ENCODE measurements at places on chromosomes 3 and 15.

GRCh38 chr3:67431887-67432286 lies 222.5 kb downstream of the SUCLG2 start:
- no peak for DNase-seq

DNA sequence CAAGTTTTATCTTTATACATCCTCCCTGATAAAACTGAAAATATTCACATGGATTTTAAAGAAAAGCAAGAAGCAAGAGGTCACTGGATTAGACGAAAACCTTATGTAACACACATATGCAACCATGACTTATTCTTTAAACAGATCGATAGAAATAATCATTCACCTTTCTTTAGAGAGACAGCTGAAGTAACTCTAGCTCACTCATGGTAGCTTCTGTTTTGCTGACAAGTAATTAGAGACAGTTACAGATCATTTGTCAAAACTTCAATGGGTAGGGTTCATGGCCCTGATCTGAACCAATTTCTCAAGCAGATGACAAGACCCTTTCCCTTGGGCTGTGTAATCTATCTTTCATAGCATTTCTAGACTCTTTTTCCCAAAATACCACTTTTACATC lies 74.5 kb downstream of the PLCH1 start:
- no peak for DNase-seq

GRCh38 chr3:103167850-103168249 lies 733.0 kb downstream of the ZPLD1 start:
- no peak for DNase-seq

- DNase-seq = no peak
These were observed 19.1 kb upstream of the FSTL1 start for GRCh38 chr3:120469882-120470301.

DNA sequence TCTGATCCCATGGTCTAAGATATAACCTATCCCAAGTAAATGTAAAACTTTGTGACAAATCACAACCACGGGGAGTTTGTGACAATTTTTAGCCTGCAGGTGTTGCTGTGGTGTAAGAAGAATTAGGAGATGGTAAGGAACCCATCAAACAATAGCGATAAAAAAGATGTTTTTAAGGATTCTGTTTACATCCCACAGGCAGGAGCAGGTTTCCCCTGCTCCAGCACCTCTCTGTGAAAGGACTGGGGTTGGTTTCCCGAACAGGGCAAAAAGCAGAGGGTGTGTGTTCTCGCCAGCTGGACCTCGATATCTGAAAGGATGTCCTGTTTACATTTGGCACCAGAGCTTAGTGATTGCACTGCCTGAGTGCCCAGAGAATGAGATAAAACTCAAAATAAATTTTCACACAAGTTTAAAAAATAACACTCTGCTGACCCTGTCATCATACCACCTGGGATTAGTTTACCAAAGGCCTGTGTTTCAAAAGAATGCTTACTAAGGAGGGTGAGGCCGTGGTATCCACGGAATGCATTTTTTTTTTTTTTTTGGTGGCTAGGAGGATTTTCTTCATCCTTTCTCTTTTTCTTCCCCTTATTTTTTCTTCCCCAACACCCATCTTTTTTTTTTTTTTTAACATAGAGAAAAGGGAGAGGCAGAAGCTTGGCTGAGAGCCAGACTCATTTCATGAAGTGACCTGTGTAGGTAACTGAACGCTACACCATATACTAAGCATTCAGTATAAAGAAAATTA lies 151.8 kb upstream of the DPH6 start:
- no peak for DNase-seq

- DNase-seq = no peak
These were observed 205.0 kb downstream of the OSBPL10 start for GRCh38 chr3:31776016-31776415.

- no peak for DNase-seq
These were observed 93.2 kb upstream of the CCDC80 start for GRCh38 chr3:112734171-112734570.

- no peak for DNase-seq
These were observed 622 bp upstream of the ZNF589 start for GRCh38 chr3:48240000-48240963.

GRCh38 chr15:68515371-68516095 lies 63.3 kb upstream of the CORO2B start:
- no peak for DNase-seq

GRCh38 chr3:57199895-57200297 lies at the start of gene HESX1:
TSS of gene HESX1 (minus strand) at chr3:57199978. CDS start at chr3:57199918, 60 bp downstream.
- DNase-seq = no peak

- DNase-seq = no peak
These were observed 257.2 kb upstream of the NSMCE3 start for GRCh38 chr15:29526802-29527201.

GRCh38 chr15:41881920-41882688 lies 11.7 kb downstream of the SPTBN5 start:
- no peak for DNase-seq

GRCh38 chr15:82139823-82140268 lies 94.0 kb upstream of the MEX3B start:
- DNase-seq = no peak

GRCh38 chr3:101632586-101632985 lies 44.3 kb downstream of the ZBTB11 start:
- DNase-seq = no peak

DNA sequence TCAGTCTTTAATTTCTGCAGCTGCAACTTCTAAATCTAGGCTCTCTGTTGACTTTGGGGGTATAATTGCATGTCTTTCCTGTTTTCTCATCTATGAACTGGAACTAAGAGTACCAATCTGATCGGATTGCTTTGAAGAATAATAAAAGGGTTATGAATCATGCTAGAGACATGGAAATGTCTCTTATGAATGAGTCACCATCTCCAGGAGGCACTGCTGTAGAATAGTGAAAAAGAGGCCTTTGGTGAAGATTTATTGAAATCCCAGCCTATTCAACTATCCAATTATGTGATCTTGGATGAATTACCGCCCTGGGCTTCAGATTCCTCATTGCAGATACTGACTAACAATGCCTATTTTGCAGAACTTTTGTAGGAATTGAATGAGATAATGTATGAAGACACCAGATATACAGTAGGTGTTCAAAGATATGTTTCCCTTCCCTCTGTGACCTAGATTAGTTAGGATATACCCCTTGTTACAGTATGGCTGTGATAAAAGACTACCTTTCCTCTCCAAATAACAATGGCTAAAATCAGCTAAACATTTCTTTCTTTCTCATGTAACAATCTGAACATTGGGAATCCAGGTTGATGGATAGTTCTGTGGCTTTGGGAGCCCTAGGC lies 11.5 kb upstream of the CMTM8 start:
- DNase-seq = no peak

Data from stimulated activated CD4-positive, alpha-beta T cell treated with anti-CD3 and anti-CD28 coated beads, Interleukin-1b, Interleukin-23, amount 100 ng/mL, for 1 hour (primary cell).